Activated CD4-positive, alpha-beta T cell treated with anti-CD3 and anti-CD28 coated beads for 48 hours (primary cell): ENCODE measurements at places on chromosomes 7 and 10.

GRCh38 chr10:70828923-70829322, 13.2 kb downstream of the SGPL1 start:
- DNase-seq: no peak

DNA sequence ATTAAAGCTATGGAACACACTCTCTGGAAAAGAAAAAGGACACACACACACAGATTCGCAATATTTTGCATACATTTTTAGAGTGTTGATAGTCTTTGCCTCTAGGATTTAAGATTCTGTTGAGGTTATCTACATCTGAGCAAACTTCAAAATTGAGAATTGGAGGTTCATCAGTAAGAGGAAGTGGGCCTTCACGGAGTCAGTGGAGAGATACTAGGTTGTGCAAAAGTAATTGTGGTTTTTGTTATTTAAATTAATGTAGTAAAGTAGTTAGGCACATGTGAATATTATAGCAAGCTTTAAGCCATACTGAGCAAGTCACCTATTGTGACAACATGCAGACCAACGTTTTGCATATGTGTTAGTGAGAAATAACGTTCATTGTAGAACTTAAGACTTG, 19.8 kb upstream of the NXPH1 start:
- DNase-seq: no peak

DNA sequence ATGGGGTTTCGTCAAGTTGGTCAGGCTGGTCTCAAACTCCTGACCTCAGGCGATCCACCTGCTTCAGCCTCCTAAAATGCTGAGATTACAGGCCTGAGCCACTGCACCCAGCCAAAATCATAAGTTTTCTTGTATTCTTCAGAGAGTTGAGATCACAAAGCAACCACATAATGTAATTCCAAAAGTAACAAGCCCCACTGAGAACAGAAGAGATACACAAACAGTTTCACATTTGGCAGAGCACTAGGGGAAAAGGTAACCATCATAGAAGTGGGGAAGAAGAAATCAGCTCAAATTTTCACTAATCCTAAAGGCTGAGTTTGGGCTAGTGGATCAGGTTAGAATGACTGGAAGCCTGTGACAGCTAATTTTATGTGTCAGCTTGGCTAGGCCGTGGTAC, 5.4 kb upstream of the CEP41 start:
- no peak for DNase-seq

- no peak for DNase-seq
These were observed 420.8 kb downstream of the PHF14 start for GRCh38 chr7:11394438-11394837.

DNA sequence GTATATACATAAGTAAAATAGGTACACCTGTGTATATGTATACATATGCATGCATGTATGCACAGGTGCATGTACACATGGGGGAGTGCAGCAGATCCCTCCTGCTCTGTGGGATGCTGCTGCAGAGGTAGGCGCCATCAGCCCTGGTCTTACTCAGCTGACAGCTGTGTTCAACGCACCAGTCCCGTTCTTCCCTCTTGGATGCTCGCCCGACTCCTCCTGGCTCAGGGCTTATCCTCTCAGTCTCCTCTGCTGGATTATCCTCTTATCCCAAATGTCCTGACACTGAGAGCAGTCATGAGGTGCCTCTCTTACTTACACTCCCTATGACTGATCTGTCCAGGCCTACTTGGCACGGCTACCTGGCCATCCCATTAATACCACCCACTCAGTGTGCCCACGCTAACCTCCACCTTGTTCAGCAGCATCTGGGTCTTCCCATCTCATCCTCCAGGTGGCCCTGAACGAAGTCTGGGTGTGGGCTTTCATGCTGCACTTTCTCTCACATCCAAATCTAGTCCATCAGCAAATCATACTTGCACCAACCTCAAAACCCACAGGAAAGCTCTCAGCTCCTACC, 357.1 kb downstream of the TCERG1L start:
- DNase-seq: no peak

- DNase-seq: no peak
These were observed 350.1 kb downstream of the RNLS start for GRCh38 chr10:88232983-88233543.

DNA sequence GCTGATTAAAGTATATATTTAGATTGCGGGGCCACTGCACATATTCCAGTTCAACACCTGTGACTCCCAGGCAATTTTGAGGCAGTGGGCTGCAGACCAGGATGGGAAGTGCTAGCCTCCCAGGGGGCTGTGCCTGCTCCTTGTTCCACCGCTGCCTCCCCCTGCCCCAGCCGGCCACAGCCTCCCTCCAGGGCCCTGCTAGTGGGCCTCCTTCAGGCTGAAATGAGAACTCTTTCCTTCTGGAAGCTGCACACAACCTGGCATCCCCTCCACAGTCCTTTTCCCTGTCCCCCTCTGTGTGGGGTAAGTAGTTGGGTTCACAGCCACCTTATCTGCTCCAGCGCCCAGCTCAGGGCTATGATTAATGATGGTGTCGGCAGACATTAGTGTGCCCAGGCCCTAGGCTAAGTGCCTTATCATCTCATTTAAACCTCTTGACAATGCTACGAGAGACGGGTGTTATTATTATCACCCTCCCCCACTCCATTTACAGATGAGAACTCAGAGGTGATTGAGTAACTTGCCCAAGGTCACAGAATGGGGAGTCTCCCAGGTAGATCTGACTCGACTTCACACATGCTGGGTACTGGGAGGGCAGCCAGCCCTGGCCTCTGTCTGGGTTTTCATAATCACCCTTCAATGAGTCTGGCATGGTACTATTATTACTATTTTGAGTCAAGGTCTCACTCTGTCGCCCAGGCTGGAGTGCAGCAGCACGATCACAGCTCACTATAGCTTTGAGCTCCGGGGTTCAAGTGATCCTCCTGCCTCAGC, 10.8 kb upstream of the SFRP5 start:
- no peak for DNase-seq

- DNase-seq: no peak
These were observed 152.1 kb upstream of the KMT2E start for GRCh38 chr7:104861729-104862390.

DNA sequence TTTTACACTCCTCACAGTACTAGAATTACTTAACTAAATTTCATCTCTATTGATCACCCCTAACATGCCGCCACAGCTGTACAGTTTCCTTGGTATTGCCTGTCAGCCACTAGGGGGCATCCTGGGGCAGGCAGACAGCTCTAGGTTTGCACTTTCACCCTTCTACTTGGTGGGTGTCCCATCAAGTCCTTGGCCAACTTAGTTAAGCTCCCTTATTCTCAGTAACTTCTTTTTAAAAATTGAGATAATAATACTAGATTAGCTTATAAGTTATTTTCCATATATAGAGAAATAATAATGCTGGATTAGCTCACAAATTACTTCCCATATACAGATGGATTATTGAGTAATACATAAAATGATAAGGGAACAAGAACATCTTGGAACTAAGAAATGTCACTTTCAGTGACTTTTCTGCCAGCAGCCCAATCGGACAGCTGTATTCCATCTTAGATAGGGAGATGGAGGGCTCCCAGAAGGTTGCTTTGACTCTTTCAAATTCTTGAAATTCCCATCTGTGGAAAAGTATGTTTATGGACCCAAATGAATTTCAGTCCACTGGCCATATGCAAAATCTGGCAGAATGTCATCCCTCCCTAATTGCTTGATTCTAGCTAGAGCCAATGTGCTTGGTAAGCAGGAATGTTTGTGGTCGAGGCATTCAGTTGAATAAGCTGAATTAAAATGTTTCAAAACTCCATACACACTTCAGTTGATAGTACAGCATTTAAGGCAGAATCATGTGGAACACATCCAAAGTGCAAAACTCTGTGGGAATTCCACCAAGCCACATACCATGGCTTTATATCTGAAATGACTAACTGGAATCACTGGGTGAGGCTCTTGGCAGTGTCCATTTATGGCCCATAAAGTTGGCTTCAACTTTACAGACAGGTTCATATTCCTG, 309.7 kb downstream of the CSTF2T start:
- peak; percentile 61 for DNase-seq

- DNase-seq: no peak
These were observed 219.6 kb upstream of the GPR26 start for GRCh38 chr10:123446449-123447156.

DNA sequence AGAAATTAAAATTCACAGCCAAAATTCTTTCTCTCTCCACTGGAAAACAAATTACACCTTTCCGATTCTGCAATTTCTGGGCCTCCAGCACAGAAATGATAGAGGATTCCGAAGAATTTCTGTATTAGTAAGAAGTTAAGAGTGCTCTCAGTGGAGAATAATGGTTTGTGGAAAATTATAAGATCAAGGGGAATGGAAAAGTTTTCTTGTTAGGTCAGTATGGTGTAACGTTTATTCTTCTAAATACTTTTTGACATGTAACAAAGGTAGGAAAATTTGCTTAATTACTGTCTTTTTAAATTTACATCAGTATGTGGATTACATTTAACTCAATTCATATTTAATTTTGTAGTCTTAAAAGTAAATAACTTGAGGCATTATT, 288.3 kb upstream of the NFE2L3 start:
- DNase-seq: no peak

DNA sequence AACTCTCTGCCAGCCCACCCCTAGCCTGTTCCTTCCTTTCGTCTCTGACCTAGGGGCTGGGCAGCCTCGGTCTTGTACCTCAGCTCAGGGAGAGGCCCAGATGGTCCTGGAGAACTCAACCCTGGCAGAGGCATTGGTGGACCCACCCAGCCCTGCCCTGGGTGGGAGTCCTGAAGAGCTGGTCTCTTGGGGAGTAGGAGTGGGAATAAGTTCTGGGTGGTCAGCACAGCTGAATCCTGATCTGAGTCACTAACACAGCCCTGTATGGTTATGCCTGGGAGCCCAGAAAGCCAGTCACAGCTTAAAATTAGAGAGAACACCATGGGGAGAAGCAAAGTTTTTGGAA, 84.0 kb downstream of the SORBS1 start:
- DNase-seq: no peak

GRCh38 chr10:108443636-108444035, 1279.1 kb upstream of the SORCS1 start:
- no peak for DNase-seq

DNA sequence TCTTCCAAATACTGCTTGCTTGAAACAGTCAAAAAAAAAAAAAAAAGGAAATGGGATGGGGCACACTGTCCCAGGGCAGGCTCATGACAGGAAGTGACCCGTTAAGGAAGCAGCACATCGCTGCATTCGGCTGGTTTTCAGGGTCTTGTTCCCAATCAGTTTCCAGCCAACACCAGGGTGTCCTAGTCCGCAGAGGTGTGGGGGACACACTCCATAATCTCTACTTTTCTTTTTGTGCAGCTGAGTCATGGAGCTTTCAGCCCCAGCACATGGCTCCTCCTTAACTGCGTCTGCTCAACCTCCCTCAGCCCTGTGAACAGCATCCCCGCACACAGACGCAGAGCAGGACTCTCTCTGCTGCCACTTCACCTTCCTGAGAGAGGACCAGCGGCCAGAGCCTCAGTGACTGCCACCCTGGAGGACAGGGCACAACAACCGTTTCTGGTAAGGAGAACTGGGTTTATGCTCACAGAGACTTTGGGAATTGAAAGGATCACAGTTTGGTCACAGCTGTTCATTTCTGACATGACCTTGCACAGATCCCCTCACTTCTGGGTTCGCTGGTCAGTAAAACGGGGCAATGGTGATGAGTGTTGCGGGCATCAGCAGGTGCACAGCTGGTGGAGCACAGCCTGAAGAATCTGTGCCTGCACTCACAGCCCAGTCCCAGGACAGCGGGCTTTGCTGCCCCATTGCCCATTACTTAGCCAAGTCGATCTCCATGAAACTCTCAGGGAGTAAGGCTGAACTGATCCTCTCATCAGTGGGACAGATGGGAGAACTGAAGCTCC, at the start of gene GIMAP5:
GIMAP5 (plus strand) TSS at position 154 of the 791 bp plus-strand sequence. CDS start 3,467 bp downstream, outside the sequence.
- peak; percentile 69 for DNase-seq

DNA sequence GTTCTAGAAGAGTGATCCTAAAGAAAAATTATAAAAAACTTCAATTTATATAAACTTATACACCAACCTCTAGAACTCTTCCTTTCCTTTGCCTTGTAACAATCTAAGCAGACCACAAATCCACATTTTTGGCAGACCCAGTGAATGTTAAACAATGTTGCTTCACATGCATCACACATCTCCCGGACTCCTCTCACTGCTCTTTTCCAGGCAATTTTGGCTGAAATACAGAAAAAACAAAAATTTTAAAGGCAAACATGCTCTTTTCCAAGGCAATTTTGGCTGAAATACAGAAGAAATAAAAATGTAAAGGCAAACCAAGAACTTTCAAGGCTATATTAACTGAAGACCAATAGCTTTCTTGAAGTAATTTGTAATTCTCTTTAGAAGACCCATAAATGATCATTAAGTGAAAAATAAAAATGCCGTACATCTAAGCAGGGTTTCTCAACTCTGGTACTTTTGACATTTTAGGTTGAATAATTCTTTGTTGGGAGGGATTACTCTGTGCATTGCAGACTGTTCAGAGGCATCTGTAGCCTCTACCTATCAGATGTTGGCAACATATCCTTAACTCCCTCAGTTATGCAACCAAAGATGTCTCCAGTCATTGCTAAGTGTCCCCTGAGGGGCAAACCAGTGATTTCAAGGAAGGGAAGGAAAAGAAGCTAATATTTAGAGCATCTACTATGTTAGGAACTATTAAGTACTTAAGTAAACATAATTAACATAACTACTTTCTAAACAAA, 64.4 kb downstream of the NRBF2 start:
- DNase-seq: no peak

DNA sequence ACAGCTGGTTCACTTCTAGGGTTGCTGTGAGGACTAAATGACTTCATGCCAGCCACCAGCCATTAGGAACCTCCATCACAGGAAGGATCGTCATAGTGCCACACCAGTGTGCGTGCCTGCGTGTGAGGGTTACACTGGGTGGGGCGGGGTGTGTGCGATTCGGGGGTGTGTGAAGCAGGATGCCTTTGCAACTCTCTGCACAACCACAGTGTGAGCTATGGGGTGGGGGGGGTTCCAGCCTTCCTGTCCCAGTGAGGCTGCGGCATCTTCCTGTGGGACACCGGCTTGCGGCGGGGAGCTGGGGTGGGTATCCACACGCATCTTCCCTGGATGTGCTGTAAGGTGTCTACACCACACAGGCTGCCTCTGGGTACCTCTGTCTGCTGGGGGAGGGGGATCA, 6.9 kb upstream of the ELFN1 start:
- DNase-seq: no peak

- no peak for DNase-seq
These were observed 42.5 kb downstream of the SORCS3 start for GRCh38 chr10:104683567-104683966.

DNA sequence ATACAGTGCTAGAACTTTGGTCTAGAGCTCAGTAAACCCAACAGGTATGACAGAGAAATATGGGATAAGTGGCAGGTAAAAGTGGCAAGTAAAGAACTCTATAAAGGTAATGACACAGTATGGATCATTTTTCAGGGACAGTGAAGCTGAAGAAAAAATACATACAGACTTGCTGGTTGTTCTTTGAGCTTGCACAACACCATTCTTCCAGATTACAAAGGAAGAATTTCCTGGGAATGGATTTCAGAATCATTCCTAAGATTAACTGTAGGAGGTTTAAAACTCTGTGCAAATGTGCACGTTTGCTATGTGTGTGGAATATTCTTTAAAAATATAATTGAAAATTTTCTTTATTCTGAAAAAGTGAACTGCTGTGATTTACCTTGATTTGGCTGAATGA, 36.0 kb downstream of the PHF14 start:
- DNase-seq: no peak
